CMK (cell line): ENCODE measurements at places on chromosomes 5 and 9.
A peak's percentile ranks its signal among the peaks of the same experiment; 100 is the strongest.

GRCh38 chr9:129370770-129371169 lies 192.7 kb upstream of the IER5L start:
- no peak for DNase-seq

- no peak for DNase-seq
Measured at GRCh38 chr5:61307191-61307590, 24.9 kb upstream of the ZSWIM6 start.

GRCh38 chr5:33462456-33462855 lies 21.7 kb downstream of the TARS1 start:
- DNase-seq = no peak

DNA sequence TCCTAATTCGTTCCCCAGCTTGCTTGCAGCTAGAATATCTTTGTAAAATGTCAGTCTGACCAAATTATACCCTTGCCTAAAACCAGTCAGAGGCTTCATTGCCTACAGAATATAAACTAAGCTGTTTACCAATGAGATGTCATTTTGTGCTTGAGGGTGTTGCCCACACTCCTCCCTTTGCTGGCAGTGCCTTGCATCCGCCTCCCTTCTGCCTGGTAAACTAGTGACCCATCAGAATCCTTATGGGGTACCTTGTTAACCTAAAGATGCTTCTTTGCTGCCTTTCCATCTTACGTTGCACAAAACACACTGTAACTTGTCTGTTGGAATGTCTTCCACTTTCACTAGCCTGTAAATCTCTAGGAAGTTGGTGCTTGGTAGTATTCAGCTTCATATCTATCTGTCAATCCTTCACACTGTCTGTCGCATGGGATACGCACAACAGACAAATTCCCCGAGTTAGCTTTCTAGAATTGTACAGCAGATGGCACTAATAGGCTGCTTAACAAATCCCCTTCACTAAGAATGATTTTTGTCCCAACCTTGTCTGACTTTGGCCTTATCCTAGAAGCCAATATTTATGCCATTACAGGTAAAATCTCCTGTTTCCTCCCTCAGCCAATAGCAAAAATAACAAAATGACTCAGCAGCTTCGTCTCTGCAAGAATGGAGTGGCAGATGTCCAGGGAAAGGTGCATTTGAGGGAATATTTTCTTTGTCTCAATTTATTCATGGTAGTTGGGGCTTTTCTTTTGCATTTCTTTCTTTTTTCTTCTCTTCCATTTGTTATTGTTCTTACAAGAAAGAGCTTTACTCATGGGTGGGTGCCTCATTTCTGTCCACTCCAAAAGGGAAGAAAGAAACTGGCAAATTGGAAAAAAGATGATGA lies 3.0 kb downstream of the NUDT2 start:
- DNase-seq = no peak

- DNase-seq = no peak
Measured at GRCh38 chr5:119878712-119879111, 249.4 kb downstream of the FAM170A start.

- no peak for DNase-seq
Measured at GRCh38 chr9:117030254-117030768, 343.2 kb downstream of the TRIM32 start.

- DNase-seq = no peak
Measured at GRCh38 chr5:135236228-135236907, 162.7 kb downstream of the MACROH2A1 start.

DNA sequence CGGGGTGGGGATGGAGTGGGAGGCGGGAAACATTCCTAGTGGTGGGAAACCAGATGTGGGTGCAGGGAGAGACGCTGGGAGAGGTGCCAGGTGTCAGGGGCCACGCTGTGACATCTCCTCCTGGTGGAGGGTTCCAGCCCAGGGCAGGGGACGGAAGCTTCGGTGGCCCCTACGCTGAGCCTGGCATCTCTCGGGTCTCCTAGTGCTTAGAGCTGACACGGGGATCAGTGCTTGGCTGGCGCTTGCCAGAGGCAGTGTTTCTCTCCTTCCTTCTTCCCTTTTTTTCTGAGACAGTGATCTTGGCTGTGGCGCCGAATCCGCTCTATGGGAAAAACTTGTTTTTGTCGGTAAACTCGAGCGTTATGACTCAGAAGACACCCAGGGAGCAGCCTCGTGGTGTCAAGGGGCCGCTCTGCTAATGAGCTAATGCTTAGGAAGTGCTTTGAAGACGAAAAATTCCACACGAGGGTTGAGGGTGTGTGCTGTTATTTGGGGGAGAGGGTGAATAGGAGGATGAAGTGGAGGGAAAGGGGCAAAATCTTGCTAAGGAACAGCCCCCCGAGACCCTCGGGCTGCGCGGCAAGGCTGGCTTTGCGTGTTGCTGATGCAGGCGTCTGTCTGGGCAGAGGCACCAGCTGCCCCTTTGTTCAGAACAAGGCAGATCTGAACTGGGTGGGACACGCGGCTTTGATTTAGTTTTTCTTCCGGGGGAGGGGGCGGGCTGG lies 20.4 kb upstream of the IER5L start:
- DNase-seq = no peak

DNA sequence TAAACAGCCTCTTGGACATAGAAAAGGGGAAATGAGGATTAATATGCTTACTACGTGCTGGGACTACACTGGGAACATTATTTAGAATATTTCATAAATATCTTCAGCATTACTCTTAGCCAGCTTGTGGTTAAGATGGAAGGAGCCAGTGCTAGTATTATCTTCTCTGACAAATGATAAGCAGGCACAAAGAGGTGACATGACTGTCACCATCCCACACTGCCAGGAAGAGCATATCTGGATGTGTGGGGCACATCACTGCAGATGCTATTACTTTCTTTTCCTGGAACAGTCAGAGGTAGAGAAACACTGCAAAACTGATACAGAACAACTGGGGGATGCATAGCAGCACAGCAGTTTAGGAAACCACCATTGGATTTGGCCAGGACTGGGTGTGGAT lies 281.0 kb upstream of the TNC start:
- DNase-seq = no peak

- no peak for DNase-seq
Measured at GRCh38 chr5:126233256-126233655, 190.0 kb upstream of the GRAMD2B start.

- DNase-seq = no peak
Measured at GRCh38 chr5:173878224-173878967, 9.8 kb upstream of the CPEB4 start.

DNA sequence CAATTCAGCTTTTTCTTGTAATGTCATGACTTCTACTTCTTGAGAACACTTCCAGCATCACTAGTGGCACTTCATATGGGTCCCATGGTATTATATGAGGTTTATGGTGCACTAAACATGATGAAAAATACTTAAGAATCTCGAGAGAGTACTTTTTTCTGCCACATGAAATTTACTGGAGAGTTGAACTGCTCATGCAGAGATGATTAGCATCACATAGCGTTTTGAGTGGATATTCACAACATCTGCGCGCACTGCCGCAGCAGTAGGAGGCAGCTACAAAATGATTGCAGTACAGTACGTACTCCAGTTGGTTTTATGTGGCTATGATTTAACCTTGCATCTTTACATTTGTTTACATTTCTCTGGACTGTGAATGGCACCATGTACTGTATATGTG lies 14.7 kb downstream of the RAD1 start:
- DNase-seq = no peak

- no peak for DNase-seq
Measured at GRCh38 chr5:9356351-9356825, 189.5 kb downstream of the SEMA5A start.

DNA sequence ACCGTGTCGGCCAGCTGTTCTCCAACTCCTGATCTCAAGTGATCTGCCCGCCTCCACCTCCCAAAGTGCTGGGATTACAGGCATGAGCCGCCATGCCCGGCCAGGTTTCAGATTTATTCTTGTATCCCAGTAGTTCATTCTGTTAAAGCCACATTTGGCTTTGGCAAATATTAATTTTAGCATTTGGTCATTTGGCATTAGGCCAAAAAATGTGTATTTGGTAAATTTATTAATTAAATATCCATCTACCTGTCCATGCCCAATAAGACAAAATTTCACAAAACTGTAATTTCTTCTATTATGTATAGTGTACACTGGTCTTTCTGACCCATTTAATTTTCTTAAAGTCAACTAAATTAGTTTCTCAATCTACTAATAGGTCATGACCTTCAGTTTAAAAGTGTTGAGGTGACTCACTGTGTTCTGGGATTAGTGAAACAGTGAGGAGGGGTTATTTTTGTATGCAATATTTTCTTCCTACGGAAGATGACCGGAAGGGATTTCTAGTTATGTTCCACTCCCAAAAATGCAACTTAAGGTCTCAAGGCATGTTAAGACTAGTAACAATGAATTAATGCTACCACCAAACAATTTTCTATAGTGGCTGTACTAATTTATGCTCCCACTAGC lies 21.0 kb downstream of the OSTF1 start:
- DNase-seq = no peak

- DNase-seq = no peak
Measured at GRCh38 chr9:93457006-93457405, 3.6 kb upstream of the FAM120AOS start.

DNA sequence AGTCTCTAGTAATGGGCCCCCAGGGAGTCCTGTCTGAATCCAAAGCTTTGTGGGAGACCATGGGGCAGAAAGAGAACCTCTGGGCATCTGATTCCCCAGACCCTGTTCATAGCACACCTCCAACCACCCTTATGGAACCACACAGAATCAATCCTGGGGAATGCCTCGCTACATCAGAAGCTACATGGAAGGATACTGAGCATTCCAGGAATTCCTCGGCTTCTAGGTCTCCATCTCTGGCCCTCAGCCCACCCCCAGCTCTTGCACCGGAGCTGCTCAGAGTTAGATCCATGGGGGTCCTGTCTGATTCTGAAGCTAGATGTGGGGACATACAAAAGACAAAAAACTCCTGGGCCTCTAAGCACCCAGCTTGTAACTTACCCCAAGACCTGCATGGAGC lies 28.4 kb downstream of the VCP start:
- no peak for DNase-seq

GRCh38 chr9:110476251-110476650 lies 103.3 kb downstream of the SVEP1 start:
- no peak for DNase-seq

DNA sequence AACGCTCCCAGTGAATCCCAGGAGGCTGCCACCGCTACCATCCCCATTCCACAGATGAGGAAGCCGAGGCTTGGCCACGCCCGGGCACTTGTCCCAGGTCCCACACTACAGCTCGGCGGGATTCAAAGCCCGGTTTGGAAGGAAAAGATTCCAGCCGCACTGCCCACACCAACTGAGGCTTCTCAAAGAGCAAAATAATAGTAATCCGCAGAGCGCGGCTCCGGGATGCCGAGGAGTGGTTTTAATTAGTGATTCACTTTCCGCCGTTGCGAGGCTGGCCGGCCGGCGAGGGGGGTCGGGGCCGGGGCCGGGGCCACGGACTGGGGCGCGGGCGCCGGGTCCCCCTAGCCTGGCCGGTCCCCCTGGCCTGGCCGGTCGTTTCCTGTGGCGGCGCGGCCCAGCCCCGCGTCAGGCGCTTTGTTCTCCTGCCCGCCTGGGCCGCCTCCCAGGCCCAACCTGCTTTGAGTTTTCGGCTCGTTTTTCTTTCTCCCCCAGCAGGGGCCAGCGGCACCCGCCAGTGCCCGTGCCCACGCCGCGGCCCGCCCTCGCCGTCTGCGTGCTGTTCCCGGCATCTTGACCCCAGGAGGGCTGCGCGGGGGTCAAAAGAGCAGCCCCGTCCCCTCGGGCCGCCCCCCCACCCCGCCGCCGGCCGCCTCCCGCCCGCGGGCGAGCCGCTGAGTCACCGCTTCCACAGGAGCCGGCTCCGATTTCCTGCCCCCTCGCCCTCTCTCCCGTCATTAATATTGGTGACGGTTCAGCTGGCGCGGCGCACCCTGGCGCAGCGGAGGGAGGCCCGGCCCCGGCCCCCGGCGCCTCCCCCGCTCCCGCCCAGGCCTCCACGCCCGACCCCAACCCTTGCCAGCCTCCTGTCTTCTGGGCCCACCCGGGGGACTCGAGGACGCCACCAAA lies 31.2 kb downstream of the FGF18 start:
- no peak for DNase-seq

- no peak for DNase-seq
Measured at GRCh38 chr5:180618487-180618828, 27.2 kb upstream of the SCGB3A1 start.

DNA sequence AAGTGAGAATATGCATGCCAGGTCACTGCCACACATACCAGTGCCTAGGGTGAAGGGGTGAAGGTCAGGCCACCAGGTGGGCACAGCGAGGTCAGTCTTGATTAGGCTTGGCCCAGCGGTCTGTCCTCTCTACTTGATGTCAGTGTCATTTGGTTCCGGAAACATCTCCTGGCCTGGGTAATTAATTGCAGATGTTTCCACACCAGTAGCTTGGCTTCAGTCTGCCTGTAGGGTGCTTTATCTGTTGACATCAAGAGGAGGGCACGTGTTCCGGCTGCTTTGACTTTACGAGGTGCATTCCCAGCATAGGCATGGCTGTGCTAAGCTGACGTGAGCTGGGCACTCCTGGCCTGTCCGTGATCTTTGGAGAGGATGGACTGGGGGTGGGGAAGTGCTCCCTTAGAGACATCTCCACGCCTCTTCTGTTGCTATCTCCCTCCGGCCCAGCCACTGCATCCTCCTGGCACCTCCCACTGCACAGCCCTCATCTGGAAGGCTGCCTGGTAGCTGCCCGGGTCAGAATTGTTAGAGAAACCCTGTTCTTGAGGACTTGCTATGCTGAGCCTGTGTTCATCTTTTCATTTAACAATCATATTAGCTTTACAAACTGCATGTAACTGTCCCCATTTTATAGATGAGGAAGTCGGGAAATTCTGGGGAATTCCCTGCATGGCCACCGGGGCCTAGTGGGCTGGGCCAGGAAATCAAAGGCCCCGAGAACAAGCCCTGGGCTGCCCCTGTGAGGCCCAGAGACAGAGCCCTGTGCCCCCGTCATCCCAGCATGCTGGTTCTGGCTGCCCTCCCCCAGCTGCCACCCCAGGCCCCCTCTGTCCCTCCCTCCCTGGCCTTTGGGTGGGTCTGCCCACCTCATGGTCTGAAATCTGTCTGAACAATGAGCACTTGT lies 29.1 kb downstream of the JADE2 start:
- DNase-seq = no peak

DNA sequence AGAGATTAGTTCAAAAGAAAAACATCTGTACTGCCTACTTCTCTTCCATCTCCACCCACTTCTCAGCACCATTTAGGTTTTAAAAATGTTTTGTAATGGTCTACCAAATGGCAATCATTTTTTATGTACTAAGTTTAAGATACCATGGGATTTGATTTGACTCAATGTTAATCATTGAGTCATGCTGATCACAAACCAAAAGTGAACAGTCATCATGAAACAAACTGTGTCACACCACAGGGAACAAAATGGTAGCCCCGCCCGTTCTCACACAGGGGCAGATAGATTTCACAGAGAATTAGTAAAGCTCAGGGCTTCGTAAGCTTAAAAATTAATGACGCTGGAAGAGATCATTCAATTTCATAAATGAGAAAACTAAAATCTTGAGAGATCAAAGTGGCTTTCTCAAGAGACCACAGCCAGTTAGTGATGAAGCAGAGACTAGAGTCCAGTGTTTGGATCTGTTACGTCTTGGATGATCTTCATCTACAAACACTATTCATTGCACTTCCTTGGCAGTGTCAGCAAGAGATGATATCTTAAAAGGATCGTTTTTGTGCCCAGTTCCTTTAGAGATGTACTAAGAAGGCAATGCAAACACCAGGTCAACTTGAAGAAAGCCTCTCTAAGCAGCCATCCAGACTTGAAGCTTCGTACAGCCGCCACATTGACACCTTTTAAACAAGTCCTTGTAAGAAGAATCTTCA lies 33.9 kb upstream of the TRIO start:
- DNase-seq = no peak

- peak; percentile 67 for DNase-seq
Measured at GRCh38 chr9:36665921-36666431, 93.3 kb downstream of the MELK start.

GRCh38 chr5:1405539-1406530 lies 39.4 kb downstream of the SLC6A3 start:
- DNase-seq = no peak

GRCh38 chr5:109945097-109945678 lies 255.5 kb downstream of the MAN2A1 start:
- DNase-seq = no peak
